CD4-positive, alpha-beta T cell treated with Interferon alpha-2 for 1 hour (primary cell): ENCODE measurements at places on chromosomes 6 and 20.

- no peak for DNase-seq
Observed at GRCh38 chr20:22407237-22408193, 176.9 kb downstream of the FOXA2 start.

- no peak for DNase-seq
Observed at GRCh38 chr20:62148908-62149314, 5.3 kb downstream of the SS18L1 start.

GRCh38 chr6:3584606-3585005 lies 127.8 kb upstream of the SLC22A23 start:
- no peak for DNase-seq

DNA sequence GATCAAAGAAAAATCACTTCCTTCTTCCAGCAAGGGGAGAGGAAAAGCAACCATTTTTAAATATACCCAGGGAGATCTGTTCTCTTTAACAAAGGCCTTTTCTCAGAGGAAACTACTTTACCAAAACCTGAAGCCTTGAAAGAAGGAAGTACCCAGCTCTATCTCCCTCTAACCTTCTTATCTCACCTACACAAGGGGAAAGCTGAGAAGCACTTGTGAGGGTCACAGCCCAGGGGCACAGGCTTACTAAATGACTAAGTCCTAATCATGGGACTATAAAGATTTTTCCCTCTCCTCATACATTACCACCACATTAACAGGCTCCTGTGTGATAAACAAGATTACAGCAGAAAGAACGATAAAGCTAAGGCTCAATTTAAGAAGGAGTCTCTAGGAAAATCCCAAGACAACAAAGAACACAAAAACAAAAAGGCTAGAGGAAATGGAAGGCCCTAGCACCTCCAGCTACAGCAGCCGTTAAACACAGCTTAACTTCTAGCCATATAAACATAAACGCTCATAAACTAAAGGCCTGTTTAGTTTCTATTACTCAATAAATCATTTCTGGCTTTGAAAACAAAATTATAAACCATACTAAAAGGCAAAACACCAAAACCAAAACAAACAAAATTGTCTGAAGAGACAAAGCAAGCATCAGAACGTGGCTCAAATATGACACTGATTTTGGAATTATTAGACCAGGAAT lies 284.9 kb upstream of the ECI2 start:
- DNase-seq = no peak

GRCh38 chr6:110590821-110591351 lies 114.5 kb upstream of the SLC22A16 start:
- DNase-seq = no peak

GRCh38 chr6:20028562-20028961 lies 183.7 kb downstream of the MBOAT1 start:
- DNase-seq = no peak

DNA sequence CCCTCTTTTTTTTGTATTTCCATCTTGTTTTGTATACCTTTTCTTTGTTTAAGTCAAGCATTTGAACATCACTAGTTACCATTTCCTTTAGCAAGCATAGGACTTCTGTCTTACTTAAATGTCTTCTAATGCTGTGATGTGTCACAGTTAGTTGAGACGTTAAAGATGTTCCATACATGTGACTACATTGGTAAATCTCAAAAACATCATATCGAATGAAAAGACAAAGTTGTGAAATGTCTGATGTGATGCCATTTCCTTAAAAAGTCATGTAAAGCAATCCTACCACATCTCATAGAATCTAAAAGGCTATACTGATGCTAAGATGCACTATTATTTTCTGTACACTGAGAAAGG lies 26.8 kb downstream of the SLC16A10 start:
- DNase-seq = no peak

- no peak for DNase-seq
Observed at GRCh38 chr6:160156842-160157241, 35.2 kb downstream of the SLC22A1 start.

DNA sequence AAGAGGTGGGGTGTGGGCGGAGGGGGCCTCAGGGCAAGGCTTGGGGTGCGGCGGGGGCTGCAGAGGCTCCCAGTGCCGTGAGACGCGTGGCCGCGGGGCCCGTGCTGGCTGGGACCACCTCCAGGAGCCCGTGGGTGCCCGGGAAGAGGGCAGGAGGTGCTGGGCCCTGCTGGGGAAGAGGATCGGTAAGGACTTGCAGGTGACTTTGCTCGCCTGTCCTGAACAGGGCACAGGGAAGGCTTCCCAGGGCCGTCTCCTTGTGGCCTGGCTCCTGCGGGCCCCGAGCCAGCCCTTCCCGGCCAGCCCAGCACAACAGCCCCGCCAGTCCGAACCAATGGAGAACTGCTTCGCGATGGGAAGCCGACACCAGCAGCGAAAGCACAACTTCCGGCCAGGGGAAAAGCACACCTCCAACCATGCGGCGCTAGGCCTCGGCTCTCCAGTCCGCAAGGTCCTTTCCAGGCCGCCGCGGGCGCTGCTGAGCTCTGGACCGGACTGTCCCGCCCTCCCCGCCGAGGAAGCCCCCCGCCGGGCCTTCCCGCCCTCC lies 32.3 kb downstream of the IRF4 start:
- DNase-seq = no peak

- no peak for DNase-seq
Observed at GRCh38 chr6:1825277-1825676, 215.6 kb downstream of the FOXC1 start.

- DNase-seq = no peak
Observed at GRCh38 chr6:116472706-116473105, 11.5 kb downstream of the CALHM6 start.
